ENCODE measurements at places on chromosomes 16 and 17.

GRCh38 chr17:72529386-72529785 is 408.6 kb downstream of the SOX9 start:
- no peak for DNase-seq

- no peak for DNase-seq
These were observed 14.0 kb downstream of the HS3ST3A1 start for GRCh38 chr17:13587487-13588338.

GRCh38 chr16:56982695-56983094 is 6.7 kb upstream of the NLRC5 start:
- no peak for DNase-seq

- DNase-seq: no peak
These were observed 10.0 kb downstream of the TRPV3 start for GRCh38 chr17:3547628-3548027.

- no peak for DNase-seq
These were observed 14.8 kb upstream of the CETP start for GRCh38 chr16:56946767-56947603.

DNA sequence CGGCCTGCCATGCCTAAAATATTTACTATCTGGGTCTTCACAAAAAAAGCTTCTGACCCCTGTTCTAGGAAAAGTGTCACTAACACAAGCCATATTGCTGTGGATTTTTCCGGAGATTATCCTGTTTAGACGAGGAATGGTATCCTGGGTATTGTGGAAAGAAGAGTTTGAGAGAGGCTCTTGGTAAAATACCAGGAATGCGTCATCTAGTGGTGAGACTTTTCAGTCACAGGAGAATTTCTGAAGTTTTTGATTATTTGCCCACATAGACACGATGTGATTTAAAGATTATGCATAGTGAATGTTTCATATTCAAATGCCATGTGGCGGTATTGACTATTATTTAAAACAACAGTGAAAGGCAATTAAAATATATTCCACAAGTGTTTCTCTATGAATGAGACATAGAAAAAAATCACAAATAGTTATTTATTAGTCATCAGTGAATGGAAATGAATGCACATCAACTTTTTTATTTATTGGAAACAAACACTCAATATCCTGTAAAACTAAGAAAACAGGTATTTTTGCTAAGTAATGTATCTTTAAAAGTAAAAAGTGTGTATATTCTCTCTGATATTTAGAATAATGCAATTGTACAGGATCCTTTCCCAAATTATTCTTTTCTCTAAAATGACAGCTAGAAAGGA is 7.8 kb downstream of the KRT28 start:
- DNase-seq: no peak

GRCh38 chr16:70576431-70577255 is 53.0 kb downstream of the SF3B3 start:
- DNase-seq: no peak

DNA sequence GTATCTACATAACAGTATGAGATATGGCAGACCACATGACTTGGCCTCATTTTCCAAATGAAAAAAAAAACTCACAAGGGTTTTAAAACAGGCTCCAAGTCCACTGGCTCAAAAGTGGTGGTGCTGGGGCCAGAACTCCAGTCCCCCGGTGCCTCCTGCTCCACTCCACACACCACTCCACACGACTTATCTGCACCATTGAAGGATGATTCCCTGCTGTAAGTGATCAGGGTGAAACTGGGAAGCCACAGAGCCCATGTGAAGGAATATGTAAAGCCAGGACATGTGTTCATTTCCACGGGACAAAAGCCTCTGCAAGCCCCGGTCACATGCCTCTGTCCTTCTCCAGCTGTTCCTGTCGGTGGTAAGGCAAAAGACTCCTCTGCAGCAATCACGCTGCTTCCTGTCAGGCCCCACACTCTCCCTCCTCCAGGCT is 97.2 kb downstream of the ZNF18 start:
- DNase-seq: no peak

DNA sequence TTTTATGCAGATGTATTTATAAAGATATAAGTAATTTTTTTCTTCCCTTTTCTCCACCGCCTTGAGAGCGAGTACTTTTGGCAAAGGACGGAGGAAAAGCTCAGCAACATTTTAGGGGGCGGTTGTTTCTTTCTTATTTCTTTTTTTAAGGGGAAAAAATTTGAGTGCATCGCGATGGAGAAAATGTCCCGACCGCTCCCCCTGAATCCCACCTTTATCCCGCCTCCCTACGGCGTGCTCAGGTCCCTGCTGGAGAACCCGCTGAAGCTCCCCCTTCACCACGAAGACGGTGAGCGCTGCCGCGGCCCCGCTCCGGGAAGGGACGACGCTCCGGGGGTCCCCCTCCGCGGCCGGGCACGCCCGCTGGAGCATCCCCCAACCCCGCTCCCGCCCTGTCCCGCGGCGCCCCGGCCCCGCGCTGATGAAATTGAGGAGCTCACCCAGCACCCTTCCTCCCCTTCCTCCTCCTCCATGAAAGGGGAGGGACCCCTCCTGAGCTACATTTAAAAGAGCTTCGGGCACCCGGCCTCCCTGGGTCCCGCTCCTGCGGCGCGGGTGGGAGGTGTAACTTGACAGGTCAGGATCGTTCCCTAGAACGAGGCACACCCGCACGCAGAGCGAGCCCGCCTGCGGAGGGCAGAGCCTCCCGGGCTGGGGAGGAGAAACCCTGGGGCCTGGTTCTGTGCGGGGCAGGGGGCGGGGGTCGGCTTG is 706 bp downstream of the HLF start:
- DNase-seq: peak; percentile 9

- DNase-seq: no peak
These were observed 8.5 kb upstream of the PEMT start for GRCh38 chr17:17599965-17600364.

DNA sequence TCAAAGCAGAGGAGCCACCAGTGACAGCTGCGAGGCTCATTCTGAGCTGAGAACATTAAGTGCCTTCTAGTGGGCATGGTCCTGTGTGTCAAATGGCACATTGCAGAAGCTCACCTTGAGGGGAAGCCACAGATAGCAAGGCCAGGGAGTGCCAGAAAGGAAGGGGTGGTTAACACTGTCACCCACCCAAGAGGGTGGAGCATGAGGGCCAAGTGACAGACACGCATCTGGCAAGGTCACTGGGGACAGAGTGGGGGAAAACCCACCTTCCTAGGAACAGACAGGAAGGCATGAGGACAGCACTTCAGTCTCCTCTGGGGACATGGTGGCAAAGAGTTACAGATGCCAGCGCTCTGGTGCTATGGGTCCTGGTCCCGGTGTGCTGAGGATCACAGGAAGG is 22.1 kb downstream of the NUBP1 start:
- no peak for DNase-seq

DNA sequence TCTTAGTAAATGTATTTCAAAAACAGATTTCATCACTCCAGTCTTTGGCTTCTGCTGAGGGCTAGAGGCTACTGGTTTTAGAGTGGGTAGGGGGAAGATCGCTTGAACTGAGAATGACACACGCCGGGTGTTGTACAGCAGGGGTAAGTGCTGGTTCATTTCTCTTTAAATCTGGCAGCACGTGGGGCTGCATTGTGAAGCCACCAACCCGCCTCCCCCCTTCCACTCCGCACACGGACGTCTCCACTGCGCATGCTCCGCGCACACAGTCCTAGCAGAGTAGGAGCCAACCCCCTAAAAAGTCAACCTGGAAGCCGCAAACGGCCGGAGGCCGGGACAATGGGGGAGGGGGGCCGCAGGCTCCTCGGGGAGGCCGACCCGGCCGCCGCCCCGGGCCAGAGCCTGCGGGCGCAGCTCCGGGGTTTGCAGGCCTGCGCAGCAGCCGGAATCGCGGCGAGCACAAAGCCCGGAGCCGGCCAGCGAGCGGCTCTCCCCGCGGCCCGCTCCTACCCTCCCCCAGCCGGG is 1.3 kb downstream of the UBE2G1 start:
- peak; percentile 84 for DNase-seq

- no peak for DNase-seq
These were observed 1.7 kb downstream of the STH start for GRCh38 chr17:46000757-46001156.

DNA sequence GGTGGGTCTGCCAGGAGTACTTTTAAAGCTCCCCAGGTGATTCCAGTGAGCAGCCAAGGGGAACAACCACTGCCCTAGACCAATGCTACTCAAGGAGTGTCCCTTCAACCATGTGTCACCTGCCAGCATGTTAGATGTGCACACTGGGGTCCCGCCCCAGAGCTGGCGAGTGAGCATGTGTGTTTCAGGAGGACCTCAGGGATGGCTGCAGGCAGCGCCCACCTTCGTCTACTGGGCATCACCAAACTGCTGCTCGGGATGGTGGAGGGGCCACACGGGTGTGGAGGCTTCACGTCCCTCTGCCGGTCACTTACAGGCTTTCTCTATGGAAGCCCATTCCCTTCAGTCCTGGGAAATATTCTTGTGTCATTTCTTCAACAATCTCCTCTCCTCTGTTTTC is 29.0 kb upstream of the DOC2B start:
- no peak for DNase-seq

DNA sequence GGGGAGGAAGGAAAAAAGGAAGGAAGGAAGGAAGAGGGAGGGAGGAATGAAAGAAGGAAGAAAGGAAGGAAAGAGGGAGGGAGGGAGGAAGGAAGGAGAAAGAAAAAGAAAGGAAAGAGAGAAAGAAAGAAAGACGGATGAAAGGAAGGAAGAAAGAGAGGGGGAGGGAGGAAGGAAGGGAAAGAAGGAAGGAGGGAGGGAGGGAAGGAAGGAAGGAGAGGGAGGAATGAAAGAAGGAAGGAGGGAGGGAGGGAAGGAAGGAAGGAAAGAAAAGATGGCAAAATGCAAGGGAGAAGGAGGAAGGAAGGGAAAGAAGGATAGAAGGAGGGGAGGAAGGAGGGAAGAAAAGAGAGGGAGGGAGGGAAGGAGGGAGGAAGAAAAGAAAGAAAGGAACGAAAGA is 257.3 kb upstream of the C16orf82 start:
- no peak for DNase-seq

GRCh38 chr17:13702266-13702665 is 100.5 kb upstream of the HS3ST3A1 start:
- no peak for DNase-seq

- DNase-seq: no peak
These were observed 9.6 kb downstream of the JPT2 start for GRCh38 chr16:1687427-1688316.

- DNase-seq: no peak
These were observed 121.3 kb upstream of the GOT2 start for GRCh38 chr16:58855291-58855863.
